ENCODE measurements at places on chromosomes 3 and 15.

GRCh38 chr15:85743392-85744055, 51.2 kb downstream of the KLHL25 start:
- H3K27ac ChIP-seq, result no peak overlapping the region
- DNase-seq, result no peak
- H3K36me3 ChIP-seq, result peaks cover 36% of the 10 kb centered on the region
- H3K4me3 ChIP-seq, result no peak overlapping the region

DNA sequence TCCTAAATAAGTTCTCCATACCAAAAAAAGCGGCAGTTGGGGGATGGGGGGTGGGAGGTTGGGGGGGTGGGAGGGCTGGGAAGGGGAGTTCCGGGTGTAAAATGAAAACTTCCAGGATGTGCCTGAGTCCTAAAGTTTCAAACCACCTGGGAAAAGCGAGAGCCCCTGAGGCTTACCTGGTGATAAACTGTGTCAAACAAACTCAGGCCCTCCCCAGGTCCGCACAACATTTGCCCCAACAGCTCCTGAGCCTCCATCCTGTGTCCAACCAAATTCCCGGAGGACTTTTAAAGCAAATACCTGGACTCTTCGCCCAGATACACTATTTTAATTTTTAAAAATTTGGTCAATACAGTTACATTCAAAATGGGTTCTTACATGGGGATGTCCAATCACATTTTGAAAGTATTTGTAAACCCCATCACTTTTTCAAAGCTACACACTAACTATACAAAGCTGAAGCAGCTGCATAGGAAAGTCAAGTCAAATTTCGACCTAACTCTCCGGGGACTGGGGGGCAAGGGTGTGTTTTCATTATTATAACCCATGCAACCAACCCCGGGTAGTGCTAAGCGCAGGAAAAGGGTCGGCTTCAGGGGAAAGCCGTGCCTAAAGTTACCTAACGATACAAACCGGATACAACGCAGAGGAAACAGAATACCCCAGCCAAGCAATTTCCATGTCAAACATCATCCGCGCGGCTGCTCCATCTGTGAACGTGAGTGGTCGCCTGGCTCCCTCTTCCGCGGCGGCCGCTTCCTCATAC, 685 bp upstream of the FOXB1 start:
- peaks cover 27% of the 10 kb centered on the region for H3K27me3 ChIP-seq
- no peak for DNase-seq

GRCh38 chr3:158663832-158664231, 8.6 kb downstream of the LXN start:
- no peaks in the 10 kb centered on the region for H3K27me3 ChIP-seq
- no peak overlapping the region for H3K27ac ChIP-seq

DNA sequence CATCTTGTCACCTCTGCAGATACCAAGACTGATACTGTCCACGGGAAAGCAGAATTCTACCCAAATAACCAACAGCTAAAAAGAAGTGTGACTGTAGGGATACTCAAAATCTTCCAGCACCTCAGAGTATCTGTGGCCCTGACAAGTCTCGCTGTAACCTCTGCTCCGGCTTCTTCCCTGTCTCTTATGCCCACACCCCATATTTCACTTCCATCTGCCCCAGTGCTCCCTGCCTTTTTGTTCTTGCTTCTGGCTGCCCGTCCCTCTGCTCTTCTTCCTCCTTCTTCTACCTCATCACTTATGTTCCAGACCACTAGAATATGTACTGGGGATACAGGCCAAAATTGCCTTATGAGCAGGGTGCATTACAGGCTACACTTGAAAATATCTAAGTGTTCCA, 45.4 kb downstream of the CRTAP start:
- no peak overlapping the region for H3K4me3 ChIP-seq
- H3K4me1 ChIP-seq, result no peaks in the 10 kb centered on the region
- no peaks in the 10 kb centered on the region for H3K36me3 ChIP-seq

GRCh38 chr3:100060685-100061484, 53.4 kb downstream of the FILIP1L start:
- H3K4me3 ChIP-seq, result no peak overlapping the region
- H3K27me3 ChIP-seq, result no peaks in the 10 kb centered on the region
- no peak for DNase-seq
- H3K4me1 ChIP-seq, result peaks cover 7% of the 10 kb centered on the region

- no peaks in the 10 kb centered on the region for H3K4me1 ChIP-seq
- no peaks in the 10 kb centered on the region for H3K27me3 ChIP-seq
- no peak overlapping the region for H3K27ac ChIP-seq
- H3K36me3 ChIP-seq, result no peaks in the 10 kb centered on the region
- no peak for DNase-seq
Measured at GRCh38 chr3:107690522-107691138, 167.9 kb downstream of the BBX start.

- H3K4me3 ChIP-seq, result no peak overlapping the region
- no peak for DNase-seq
- no peaks in the 10 kb centered on the region for H3K36me3 ChIP-seq
- no peaks in the 10 kb centered on the region for H3K27me3 ChIP-seq
- no peak overlapping the region for H3K27ac ChIP-seq
Measured at GRCh38 chr3:98777286-98777685, 14.1 kb downstream of the ST3GAL6 start.

DNA sequence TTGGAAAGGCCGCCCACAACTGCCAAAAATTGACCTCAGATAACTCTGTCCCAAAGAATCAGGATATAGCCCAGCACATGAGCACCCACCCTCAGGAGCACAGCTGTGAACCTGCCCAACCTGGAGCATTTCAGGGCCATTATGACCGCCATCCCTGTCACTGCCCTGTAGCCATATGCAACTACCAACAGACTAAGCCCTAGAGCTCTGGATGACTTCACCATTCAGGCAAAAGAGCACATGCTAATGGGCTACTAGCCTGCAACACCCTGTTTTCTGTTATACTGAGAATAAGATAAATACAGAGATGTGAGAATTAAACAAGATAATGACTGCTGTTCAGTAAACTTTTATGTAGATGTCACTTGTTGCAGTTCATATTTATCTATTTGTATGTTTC, 45.0 kb downstream of the TXNRD3 start:
- H3K27ac ChIP-seq, result no peak overlapping the region
- H3K36me3 ChIP-seq, result peaks cover 95% of the 10 kb centered on the region
- H3K4me1 ChIP-seq, result no peaks in the 10 kb centered on the region
- H3K27me3 ChIP-seq, result no peaks in the 10 kb centered on the region
- H3K4me3 ChIP-seq, result no peak overlapping the region

DNA sequence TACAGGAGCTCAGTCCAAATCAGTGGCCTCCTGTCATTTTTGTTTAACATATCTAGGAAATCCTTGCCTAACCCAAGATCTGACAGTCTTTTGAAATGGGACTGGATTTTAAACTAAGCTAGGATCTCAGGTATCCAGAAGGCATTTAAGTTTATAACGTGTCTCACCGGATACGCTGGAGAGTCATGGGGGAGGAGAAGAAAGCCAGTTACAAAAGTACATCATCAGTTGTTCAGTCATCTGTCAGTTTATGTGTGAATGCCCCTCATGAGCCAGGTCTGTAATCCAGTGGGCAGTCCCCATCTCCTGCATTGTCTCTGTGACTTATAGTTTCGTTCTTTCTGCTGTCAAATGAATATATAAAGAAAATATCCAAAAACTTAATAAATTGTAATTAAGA, 44.4 kb downstream of the RAB7A start:
- no peak overlapping the region for H3K27ac ChIP-seq
- peaks cover 19% of the 10 kb centered on the region for H3K4me1 ChIP-seq
- H3K27me3 ChIP-seq, result no peaks in the 10 kb centered on the region

- no peaks in the 10 kb centered on the region for H3K4me1 ChIP-seq
- no peaks in the 10 kb centered on the region for H3K36me3 ChIP-seq
- H3K27me3 ChIP-seq, result no peaks in the 10 kb centered on the region
- no peak overlapping the region for H3K27ac ChIP-seq
Measured at GRCh38 chr3:136699271-136699828, 52.8 kb downstream of the STAG1 start.

DNA sequence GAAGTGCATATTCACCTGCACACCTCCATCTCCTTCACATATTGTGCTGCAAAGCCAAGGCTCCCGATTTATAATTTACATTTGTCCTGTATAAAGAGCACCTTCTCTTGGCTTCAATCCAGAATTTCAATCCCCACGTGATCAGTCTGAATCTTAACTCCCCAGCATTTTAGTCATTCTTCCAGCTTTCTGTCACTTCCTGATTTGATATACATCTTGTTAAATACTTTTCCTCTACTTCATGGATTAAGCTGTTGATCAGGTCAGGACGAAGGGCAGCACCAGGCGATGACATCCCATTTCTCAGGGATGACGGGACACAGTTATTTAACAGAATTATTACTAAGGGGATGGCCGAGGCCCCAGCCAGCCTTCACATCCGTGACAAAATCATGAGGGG, 212.5 kb downstream of the EPHB1 start:
- no peak overlapping the region for H3K27ac ChIP-seq
- no peaks in the 10 kb centered on the region for H3K27me3 ChIP-seq
- no peaks in the 10 kb centered on the region for H3K4me1 ChIP-seq
- no peaks in the 10 kb centered on the region for H3K36me3 ChIP-seq

DNA sequence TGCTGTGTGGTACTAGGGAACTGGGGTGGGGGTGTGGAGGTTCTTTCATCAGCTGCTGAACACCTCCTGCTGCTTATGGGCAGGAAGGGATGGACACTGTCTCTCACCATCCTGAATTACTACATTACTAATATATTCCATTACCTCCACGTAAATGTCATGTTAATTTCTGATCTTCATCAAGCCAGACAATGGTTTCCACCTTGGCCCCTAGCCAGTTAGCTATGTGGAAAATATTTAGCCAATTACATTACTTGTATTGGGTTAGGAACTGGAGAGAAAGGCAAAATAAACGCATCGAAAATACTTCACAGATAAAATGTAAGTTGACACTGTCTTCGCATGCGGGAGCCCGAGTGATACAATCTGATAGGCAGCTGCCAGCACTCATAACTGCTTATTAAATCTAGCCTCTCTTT, 95.1 kb downstream of the FOXP1 start:
- H3K27me3 ChIP-seq, result no peaks in the 10 kb centered on the region
- DNase-seq, result no peak

DNA sequence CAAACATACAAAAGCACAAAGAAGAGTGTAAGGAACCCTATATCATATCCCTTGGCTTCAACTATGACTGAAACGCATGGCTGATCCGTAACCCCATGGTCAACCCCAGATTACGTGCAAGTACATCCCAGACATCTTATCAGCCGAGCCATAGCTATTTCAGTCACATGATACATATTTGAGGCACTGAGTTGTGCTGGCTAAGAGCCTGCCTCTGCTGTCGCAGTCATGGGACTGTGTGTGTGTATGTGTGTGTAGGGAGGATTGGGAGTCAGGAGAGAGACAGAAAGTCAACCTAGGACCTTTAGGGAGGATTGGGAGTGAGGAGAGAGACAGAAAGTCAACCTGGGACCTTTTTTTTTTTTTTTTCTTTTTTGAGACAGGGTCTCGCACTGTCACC, 8.4 kb downstream of the ST6GAL1 start:
- no peak for DNase-seq
- H3K27me3 ChIP-seq, result peaks cover 10% of the 10 kb centered on the region
- no peaks in the 10 kb centered on the region for H3K4me1 ChIP-seq
- no peak overlapping the region for H3K4me3 ChIP-seq

GRCh38 chr3:47096959-47097358, 67.0 kb downstream of the SETD2 start:
- H3K4me1 ChIP-seq, result no peaks in the 10 kb centered on the region
- DNase-seq, result no peak
- H3K36me3 ChIP-seq, result no peaks in the 10 kb centered on the region
- no peaks in the 10 kb centered on the region for H3K27me3 ChIP-seq

DNA sequence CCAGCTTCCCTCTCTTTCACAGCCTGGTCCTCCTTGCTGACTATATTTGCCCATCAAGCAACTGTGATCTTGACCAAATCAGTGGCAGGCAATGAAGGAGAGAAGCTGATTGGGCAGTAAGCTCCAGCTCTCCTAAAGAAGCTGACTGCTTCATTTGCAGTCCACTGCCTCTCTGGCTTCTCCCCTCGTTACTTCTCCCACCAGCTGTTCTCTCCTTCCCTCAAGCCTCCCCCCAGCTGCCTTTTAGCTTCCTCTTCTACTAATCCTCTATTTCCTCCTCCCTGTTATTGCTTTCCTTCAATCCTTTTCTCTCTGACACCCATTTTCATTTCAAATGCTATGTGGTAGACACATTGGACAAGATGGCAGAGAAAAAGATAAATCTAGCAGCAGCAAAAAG, 474.7 kb upstream of the UBE2E2 start:
- DNase-seq, result no peak
- H3K36me3 ChIP-seq, result no peaks in the 10 kb centered on the region
- no peak overlapping the region for H3K27ac ChIP-seq
- no peaks in the 10 kb centered on the region for H3K4me1 ChIP-seq
- no peak overlapping the region for H3K4me3 ChIP-seq

DNA sequence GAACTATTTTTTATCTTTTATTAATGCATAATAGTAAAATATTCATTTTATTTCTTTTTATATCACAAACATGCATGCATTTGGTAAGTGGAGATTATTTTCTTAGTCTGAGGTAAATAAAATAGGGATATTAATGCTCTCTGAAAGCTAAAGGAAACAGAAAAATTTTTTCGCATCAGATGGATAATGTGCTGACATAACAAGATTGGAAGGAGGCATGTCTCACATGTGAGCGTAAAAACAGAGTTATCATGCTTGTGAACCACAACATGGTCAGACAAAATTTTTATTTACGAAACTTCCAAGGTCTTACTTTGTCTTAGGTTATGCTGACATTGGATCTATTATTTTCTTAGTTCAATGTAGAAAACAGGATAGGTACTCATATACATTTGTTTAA, 166.1 kb downstream of the SPATA16 start:
- H3K4me3 ChIP-seq, result no peak overlapping the region
- no peaks in the 10 kb centered on the region for H3K36me3 ChIP-seq
- no peak overlapping the region for H3K27ac ChIP-seq
- no peaks in the 10 kb centered on the region for H3K27me3 ChIP-seq
- H3K4me1 ChIP-seq, result no peaks in the 10 kb centered on the region
- no peak for DNase-seq

DNA sequence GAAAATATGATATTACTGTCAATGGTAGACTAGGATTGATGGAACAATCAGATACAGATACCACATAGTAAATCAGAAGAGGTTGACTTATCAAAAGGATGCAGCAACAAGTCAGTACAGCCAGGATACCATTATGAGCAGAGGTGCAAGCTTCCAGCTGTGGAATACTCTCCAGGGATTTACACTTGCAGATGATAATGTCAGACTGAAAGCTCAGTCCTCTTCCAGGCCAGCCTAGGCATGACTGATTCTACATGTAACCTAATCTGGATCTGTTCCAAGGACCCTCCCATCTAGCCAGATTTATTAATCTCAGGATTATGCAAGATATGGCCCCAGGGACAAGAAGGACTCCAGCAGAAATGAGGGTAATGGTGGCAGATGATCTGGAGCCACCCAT, 8.2 kb downstream of the FILIP1L start:
- DNase-seq, result no peak
- H3K4me1 ChIP-seq, result peaks cover 49% of the 10 kb centered on the region
- no peak overlapping the region for H3K27ac ChIP-seq
- no peak overlapping the region for H3K4me3 ChIP-seq
